Renal cortex interstitium (tissue), 15 donors: ENCODE measurements at places on chromosomes 6 and 20. TPM values are rescaled to one million over a fixed set of nuclear protein-coding genes. Genes with fewer than 3 reads are reported as not detected.

GRCh38 chr20:33835615-33836172, 24.5 kb downstream of the CHMP4B start:
- no peak for DNase-seq

The WDR27 gene
- 56.7 TPM for polyA plus RNA-seq

DNA sequence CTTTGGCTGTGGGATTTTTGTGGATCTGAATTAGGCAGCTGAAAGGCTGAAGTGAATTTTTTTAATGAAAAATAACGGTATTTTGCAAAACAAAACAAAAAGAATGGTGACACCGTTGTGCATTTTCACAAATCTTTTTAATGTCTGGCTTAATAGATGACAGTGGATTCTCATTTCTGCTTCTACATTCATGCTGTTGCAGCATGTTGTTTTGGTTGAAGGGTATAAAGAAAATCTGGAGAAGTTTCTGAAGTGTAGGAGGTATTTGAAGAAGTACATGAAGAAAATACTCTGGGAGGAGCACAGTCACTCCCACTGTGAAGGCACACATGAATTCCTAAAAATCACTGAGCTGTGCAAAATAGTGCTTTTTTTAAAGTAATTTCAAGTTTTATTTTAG, 3.1 kb upstream of the MAP3K5 start:
- DNase-seq: no peak

GRCh38 chr20:11072982-11073381, 399.2 kb upstream of the JAG1 start:
- DNase-seq: no peak

- no peak for DNase-seq
These were observed 411.1 kb upstream of the HTR1E start for GRCh38 chr6:86526238-86526637.

GRCh38 chr6:134196568-134197193, 121.2 kb downstream of the SGK1 start:
- no peak for DNase-seq
